ENCODE measurements at places on chromosomes 4 and X.

DNA sequence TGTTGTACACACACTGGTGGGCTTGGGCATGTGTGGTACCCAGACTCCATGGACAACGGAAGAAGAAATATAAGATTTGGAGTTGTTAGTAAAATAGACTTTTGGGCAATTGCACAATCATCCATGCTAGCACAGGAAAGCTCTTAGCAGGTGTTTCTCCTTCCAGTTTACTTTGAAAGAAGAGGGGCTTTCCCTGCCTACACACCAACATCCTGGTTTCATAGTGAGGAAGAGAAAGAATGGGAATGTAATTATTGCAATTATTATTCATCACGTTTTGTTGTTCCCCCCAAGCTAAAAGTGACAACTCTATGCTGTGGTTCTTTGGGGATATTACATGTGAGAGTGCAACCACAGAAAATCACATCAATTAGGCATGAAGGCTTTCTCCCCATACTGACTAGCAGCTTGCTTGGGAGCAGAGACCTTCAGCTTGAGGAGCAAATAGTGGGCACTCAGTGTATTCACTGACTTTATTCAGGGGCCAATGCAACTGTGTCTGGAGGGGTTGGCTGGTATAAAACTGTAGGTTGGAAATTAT, 57.2 kb upstream of the PUDP start:
- no peak for DNase-seq

GRCh38 chrX:9626379-9626778, 139.3 kb downstream of the GPR143 start:
- no peak for DNase-seq

- peak; percentile 84 for DNase-seq
Measured at GRCh38 chr4:140851032-140851636, 94.9 kb upstream of the TBC1D9 start.

DNA sequence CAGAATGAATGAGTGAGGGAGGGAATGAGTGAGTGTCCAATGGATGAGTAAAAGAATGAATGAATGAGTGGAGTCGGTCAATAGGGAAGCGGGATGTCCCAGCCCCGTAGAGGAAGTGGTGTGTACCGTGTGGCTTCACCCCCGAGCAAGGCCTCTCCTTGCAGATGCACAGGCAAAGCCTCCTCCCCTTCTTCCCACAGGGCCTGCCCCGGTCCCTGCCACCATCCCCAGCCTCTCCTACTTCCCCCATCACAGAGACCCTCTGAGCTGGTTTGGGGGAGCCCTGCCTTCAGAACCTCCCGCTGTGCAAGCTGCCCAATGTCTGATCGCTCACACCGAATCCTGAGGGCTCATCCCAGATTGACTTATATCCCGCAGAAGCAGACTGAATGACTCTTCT, 13.6 kb downstream of the HTRA3 start:
- DNase-seq: no peak

GRCh38 chr4:107916623-107917022, 14.7 kb upstream of the CYP2U1 start:
- DNase-seq: no peak

GRCh38 chrX:63128509-63128908, 222.6 kb downstream of the SPIN4 start:
- peak; percentile 33 for DNase-seq

DNA sequence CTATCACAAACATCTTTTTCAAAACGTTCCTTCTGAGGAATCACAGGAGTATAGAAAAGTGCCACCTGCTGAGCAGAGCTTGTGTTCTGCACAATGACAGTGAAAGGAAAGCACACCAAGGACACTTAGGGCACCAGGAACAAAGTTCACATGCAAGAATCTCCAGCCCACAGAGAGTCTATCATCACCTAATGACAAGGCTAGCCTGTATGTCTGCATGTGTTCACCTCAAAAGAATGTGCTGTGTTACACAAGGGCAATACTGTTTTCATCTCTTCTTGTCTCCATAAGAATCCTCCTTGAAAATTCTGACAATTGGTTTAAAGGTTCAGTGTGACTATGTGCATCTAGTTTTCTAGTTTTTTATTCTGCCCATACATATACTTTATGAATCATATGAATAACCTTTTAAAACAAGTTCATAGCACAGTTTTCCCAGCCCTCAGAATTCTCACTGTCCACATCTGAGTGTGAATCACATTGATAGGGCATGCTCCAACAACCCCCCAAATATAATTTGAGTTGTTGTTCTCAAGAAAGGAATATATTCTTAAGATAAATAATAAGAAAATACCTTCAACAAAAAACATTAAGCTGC, 118.0 kb downstream of the PWWP3B start:
- DNase-seq: no peak

DNA sequence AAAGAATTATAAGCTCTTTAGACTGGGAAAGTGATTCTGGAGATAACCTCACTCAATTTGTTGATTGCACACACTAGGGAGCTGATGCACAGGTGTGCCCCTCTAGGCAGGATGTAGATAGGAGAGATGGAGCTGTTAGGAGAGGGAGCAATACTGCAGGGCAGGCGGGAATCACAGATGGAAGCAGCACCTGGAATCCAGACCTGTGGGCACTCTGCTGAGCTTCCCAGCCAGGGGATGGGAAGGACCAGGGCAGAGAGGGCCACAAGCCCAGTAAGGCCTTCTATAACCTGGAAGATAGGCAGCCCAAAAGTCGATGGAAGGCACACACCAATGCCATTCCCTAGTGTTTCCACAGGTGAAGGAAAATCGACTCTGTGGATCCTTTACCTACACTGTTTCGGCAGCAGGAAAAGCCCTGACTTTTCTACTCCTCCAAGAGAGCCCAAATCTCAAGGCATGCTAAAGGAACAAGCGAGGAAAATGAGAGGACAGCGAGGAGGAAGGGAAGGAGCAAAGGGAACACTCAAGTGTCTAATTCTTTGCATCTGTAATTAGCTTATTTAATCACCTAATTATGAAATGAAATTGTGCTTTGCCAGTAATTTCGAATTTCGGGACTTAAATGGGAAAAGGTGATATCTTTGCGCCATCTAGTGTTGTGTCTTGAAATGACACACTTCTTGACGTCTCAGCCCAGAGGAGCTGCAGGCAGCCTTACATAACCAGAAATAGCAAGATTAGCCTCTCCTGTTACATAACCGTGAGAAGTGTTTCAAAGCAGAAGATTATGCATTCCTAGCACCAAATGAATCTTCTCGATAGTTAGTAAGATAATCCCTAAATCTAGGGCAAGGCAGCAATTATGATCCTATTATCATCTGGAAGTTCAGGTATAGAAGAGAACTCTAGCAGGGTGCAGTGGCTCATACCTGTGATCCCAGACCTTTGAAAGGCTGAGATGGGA, 31.0 kb upstream of the TLR3 start:
- DNase-seq: peak; percentile 83

DNA sequence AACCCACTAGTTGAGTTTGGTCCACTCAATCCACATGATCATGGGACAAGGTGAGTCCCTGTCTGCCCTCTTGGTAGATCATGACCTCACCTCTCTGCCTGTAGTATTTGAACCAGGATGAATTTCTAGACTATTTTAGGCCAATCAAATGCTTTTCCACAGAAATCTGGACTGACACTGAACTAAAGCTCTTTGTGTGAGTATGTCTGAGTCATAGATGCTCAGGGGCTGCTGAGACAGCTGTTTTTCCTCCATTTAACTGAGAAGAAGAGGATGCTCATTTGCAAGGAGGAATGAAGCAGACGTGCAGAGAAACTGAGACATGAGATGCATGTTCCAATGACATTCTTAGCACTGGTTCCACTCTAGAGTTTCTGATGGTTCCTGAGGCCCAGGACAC, 77.3 kb upstream of the TMEM47 start:
- no peak for DNase-seq
